NCI-H510A (cell line): ENCODE measurements at places on chromosomes 1 and 21.

GRCh38 chr1:30572192-30572591, 151.2 kb downstream of the MATN1 start:
- no peak for DNase-seq

DNA sequence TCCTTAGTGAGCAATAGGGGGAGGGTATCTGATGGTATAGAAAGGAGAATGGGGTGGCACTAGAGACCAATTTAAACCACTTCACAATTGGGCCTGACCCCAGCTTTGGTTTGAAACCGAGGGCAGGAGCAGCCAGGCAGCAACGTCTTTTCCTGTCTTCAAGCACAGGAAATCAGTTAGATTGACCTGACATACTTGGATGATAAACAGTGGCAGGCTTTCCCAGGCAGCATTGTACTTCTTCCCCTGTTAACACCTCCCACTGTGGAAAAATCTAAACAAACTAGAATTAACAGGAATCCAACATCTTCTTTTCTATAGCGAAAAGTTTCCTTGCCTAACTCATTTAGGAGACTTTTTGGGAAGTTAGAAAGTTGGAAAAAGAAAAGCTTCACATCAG, 40.6 kb downstream of the SELL start:
- no peak for DNase-seq

DNA sequence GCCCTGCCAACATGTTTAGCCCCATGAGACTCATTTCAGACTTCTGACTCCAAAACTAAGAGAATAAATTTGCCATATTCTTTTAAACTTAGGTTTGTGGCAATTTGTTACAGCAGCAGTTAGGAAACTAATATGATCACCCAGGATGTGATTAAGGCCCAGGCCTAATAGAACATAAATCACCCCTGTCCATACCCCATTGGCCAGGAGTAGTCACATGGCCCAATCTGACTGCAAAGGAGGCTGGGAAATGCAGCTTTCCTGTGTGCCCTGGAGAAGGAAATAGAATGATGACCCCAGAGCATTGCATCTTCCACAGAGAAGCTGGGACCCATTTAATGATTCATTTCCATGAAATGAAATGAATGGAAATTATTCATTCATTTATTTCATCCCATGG, 100.4 kb upstream of the KLHDC7A start:
- DNase-seq, result no peak

GRCh38 chr1:22398656-22399420, 52.8 kb upstream of the ZBTB40 start:
- no peak for DNase-seq

- DNase-seq, result no peak
Observed at GRCh38 chr1:185227161-185227560, 70.2 kb downstream of the SWT1 start.

GRCh38 chr1:26814377-26814776, 12.1 kb upstream of the ZDHHC18 start:
- no peak for DNase-seq

DNA sequence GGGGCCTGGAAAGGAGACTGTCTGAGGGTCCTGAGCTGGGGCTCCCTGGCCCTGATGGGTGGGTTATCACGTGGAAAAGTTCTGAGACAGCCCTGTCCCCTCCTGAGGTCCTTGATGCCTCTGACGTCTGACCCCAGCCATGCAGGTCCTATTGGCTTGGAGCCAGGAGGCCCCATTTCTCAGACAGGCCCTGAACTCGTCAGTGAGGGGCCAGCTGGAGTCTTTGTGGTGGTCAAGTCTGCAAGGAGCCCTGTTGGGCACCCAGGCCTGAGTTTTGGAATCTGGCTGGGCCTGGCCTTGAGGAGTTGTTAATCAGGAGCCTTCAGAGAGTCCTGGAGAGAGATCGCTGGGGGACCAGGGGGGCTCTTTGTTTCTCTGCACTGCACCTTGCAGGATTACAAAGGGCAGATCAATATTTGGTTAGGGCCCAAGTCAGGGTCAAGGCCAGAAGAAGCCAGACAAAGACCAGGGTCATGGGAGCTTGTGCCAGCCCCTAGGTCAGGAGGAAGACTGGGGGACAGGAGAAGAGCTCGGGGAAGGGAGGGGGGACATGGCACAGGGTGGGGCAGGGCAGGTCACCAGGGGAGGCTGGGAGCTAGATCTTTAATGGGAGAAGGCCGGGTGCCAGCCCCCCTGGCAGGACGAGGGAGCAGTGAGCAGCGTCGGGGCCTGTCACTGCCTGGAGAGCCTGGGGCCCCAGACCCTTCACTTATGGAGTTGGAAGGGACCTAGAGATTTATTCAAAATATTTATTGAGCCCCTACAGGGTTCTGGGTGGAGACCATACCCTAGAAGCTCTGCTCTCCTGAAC, 83.2 kb downstream of the PTPRU start:
- DNase-seq, result no peak

DNA sequence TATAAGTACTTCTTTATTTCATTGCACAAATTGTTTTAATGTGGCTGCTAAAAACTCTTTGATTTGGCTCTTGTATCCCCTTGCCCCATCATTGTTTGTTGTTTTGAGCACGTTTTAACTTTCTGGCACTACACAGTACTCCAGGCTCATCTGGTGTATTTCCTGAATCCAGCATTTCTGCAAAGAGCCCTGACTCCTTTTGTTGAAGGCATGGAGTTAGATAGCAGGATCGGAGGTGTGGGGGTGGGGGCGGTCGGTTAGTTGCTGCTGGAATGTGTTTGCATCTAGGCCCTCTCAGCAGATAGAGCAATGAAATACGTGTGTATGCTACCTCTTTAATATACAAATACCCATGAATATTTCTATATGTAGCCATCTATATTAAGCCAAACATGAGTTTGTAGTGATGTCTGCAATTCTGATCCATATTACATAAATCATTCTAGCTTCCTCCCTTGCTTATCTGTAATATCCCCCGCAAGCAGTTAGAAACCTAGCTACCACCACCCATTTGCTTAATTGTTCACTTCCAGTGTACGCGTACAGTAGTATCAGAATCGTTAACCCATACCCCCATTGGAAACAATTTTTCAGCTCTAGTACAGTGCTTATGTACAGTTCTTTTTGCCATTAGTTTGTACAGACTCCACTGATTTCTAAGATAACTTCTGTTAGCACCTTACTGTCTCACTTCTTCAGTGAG, 106.0 kb downstream of the NOS1AP start:
- DNase-seq, result no peak

GRCh38 chr1:205961991-205962820, 18.9 kb upstream of the SLC26A9 start:
- DNase-seq, result peak; percentile 28

GRCh38 chr1:223765719-223766340, 53.5 kb downstream of the CAPN2 start:
- no peak for DNase-seq

GRCh38 chr1:207949571-207950195, 38.8 kb upstream of the CD34 start:
- no peak for DNase-seq

DNA sequence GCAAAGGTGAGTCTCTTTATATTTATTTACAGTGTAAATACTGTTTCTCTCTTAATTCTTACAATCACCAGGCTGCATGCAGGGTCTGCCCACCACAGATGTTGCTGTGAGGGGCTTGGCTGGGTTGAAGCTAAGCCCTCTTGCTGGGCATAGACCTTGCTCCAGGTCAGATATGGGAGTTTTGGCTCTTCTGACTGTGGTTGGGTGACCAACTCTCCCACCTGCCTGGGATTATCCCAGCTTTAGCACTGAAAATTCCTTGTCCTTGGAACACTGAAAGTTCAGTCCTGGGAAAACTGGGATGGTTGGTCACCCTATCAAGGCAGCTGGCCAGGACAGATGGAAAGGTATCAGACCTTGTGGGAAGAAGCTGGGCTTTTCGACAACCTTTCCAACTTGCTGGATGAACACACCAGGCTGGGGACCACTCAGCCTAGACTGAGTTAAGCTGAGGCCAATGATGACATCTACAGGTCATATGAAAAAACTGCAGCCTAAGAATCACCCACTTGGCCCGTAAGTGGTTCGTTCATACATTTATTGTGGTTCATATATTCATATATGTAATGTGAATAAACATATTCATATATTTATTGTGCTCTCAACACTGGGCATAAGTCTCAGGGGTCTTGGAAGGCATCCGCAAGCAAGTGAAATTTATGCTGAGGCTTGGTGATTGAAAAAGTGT, 26.6 kb upstream of the HPDL start:
- peak; percentile 35 for DNase-seq

- no peak for DNase-seq
Observed at GRCh38 chr1:8908388-8909151, 30.1 kb upstream of the ENO1 start.

GRCh38 chr1:89309828-89310227, 37.2 kb upstream of the GBP5 start:
- no peak for DNase-seq

GRCh38 chr1:233909195-233909594, 4.7 kb downstream of the SLC35F3 start:
- no peak for DNase-seq

- peak; percentile 75 for DNase-seq
Observed at GRCh38 chr1:42913426-42914091, 45.1 kb downstream of the SLC2A1 start.

- no peak for DNase-seq
Observed at GRCh38 chr1:72438270-72438669, 155.9 kb upstream of the NEGR1 start.

GRCh38 chr1:87220993-87221392, 107.7 kb upstream of the LMO4 start:
- DNase-seq, result no peak

- no peak for DNase-seq
Observed at GRCh38 chr1:18360251-18360650, 120.5 kb upstream of the KLHDC7A start.

DNA sequence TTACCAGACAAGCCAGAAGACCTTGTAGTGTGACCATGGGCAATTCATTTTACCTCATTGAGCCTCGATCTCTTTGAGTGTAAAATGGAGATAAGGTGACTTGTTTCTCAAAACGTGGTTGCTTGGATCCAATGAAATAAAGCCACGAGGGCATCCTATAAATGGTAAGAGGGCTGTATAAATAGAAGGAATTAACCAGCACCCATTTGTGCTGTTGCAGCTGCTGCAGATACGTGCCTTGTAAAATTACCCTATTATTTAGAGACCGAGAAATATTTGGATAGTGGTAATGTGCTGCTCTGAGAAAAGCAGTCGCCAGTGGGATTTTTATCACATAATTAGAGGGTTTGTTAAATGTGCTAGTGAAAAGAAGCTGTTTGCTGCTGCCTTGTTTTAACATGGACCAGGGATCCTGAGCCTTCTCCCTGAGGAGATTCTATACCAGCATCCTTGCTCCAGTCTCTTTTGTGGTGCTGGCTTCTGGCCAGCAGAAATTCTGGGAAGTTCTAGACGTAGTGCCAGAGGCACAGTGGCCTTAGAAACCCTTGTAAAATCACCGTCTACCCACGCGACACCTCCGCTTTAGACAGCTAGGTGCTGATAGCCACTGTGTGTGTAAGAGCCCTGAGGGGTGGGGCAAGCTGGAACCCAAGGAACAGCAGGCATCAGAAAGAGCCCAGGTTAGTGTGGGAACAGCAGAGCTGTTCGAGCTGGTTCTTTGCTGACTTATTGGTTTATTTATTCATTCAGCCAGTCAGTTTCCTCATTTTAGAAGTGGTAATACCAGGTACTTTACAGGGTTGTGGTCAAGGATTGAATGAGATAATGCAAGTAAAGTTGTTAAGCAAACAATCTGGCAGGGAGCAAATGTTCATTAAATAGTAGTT, 137.5 kb downstream of the NOS1AP start:
- peak; percentile 68 for DNase-seq

- DNase-seq, result no peak
Observed at GRCh38 chr1:1347026-1347595, 2.1 kb downstream of the DVL1 start.

GRCh38 chr1:226632169-226632879, 83.8 kb downstream of the STUM start:
- no peak for DNase-seq

DNA sequence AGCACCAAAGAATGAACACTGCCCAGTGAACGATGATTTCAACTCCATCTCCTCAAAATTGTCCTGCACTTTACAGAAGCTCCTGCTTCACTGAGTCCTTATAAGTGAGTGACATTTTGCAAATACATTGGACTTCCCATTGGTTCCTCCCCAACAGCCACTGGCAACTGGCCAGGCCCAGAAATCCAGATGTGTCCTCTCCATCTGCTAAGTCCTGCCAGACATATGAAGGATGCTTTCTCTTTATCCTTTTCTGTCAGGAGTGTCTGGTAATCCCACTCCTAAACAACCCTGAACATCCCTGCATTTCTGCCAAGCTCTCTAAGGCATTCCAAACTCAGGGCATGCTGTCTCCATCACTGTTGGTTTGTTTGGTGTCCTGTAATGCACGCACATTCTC, 271.8 kb downstream of the RRAGC start:
- DNase-seq, result no peak

- no peak for DNase-seq
Observed at GRCh38 chr1:197776351-197777105, 1.2 kb upstream of the DENND1B start.

GRCh38 chr1:44084998-44085675, 33.5 kb upstream of the KLF17 start:
- DNase-seq, result no peak

DNA sequence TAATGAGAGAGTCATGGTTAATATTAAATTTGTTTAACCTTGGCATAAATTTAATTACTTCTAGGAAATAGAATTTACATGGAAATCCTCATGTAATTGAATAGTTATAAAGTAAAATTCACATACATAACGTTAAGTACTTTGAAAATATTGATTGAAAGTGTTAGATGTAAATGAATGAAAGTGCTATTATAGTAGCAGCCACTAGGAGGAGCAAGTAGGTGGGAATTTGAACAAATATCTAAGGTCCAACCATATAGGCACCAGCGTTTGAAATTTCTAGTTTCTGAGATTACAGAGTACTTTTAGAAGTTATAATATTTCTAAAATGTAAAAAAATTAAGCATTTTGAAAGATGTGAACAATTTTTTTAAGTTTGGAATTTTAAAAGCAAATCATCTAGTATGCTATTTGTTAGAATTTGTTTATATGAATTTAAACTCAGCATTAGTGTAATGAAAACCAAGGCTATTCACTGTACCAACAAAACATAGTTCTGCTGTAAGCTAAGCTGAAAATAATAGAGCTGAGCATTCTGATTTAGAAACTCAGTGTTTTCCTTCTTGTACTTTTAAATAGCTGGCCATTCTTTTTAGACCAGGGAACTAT, 3.3 kb downstream of the B3GALT2 start:
- DNase-seq, result peak; percentile 7

DNA sequence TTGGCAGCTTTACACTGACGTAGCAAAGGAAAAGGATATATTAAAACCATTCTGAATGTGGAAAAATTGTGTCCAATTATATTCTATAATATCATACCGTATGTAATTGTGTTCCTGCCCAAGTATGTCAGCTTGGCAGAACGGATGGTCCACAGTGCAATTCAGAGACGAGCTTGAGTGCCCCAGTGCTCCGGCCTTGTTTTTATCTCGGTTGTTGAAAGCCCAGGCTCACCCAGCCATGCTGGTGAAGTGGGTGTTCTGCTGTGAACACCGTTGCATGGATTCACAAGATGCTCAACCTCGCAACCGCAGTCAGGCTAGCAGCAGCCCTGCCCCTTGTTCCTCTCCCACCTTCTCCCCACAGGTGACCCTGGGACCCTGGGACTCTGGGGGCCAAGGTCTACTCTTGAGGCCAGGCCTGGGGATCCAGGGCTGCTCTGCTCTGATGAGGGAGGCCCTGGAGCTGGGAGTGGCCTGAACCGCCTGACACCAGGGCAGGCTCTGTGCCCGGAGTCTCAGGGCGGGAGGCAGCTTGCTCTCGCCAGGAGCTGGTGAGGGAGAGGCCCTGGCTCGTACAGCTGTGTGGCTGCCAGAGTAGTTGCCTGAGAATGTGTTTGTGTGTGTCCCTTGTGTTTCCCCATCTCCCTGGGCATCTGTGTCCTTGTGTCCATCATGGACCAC, 11.2 kb downstream of the PTPRF start:
- DNase-seq, result peak; percentile 85

GRCh38 chr1:68454534-68454933, 4.8 kb upstream of the RPE65 start:
- DNase-seq, result no peak
